HuH-7 (cell line): ENCODE measurements at places on chromosomes 4 and X.

DNA sequence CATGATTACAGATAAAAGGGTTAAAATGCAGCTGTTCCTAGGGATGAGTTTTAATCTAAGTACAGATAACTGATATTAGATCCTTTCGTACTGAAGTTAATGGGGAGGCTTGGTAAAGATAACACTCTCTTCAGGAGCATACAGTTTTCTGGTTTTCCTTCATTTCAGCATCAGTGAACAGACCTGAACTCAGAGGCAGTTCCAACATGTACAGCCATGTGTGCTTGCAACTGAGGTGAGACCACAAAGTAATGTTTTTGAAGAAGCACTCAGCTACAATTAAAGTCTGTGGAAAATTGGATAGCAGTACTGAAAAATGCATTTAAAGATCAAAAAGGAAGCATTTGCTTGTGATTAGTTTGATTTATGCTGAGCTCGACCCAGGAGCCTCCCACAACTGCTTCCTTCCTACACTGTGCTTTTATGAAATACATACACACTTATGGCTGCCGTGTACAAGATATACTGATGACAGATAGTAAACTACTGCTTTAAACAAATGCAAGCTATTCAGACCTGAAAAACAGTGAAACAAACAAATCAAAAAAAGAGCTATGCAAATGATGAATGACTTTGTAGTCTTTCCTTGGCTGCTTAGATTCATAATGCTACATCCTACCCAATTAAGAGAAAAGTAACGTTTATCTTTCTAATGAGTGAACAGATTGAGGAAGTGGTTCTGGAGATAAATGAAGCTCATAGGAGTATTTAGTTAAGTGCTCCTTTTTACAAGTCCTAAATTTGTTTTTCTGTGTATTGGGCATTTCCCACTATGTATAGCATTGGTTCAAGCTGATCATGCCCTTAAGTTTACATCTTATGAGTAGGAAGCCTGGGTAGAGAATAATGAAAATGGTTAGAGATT is 68.4 kb downstream of the PDLIM5 start:
- DNase-seq: no peak

GRCh38 chr4:104436542-104436941 is 58.2 kb downstream of the CXXC4 start:
- no peak for DNase-seq

DNA sequence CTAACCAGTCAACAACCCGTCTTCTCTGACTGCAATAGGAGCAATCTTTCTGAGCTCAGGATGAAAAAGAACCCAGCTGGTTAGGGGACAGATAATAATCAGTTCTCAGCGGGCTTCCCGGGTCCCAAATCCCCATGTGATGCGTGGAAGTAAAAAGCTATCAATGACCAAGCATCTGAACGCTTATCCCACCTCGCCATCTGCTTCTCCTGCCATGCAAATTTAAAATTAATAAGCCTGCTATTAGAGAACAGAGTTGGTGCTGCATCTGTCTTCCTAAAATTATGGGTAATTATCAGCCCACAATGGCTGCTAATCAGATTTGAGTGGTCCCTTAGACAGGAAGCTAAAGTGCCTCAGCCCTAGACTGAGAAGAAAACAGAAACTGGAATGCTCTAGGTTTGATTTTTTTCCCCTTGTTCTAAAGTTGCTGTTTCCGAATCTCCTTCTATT is 37.5 kb downstream of the AFAP1 start:
- DNase-seq: no peak

- no peak for DNase-seq
These were observed 9.3 kb downstream of the ZNF185 start for GRCh38 chrX:152907084-152907651.

GRCh38 chrX:47458528-47458927 is 24.5 kb downstream of the ZNF41 start:
- DNase-seq: no peak

- no peak for DNase-seq
These were observed 192.2 kb downstream of the ADGRA3 start for GRCh38 chr4:22323691-22324090.

GRCh38 chrX:148498067-148498466 is 2.4 kb upstream of the AFF2 start:
- DNase-seq: no peak

DNA sequence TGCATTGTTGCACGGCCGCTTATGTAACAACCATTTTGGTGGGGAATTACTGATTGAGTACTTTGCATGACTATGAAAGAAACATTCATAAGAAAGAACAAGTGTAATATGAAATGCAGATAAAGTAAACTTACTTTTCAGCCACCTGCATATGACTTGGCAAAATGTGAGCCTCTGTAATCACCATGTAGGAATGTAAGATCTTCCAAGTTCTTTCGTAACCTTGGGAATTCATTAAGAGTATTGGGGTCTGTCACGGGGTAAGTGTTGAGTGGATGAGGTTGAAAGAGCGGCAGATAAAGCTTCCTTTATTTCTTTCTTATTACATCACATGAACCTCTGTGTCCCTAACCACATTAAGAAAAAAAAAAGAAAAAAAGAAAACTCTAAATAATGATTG is 348.5 kb upstream of the NR3C2 start:
- no peak for DNase-seq
